ENCODE measurements at places on chromosomes 1 and 21.
A peak's percentile ranks its signal among the peaks of the same experiment; 100 is the strongest.

DNA sequence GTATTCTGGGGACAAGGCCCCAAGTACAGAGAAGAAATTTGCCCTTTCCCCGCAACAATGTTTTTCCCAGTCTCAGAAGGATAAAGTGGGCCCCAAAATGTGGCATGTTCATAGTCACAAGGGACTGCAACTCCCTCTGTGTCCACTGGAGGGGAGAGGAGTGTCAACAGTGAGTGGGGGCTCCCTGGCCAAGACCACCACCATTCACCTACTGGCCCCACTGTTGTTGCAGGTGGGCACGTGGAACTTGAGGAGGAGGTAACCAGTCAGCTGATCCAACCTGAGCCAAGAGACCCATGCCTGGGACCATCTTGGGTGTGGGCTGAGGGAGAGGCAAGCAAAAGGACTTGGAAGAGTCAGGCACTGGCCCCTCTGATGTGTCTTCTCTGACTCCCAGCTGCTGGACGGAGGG lies 777 bp downstream of the NUDT17 start:
- DNase-seq: peak; percentile 24

- no peak for DNase-seq
Measured at GRCh38 chr1:12049616-12050015, 13.5 kb upstream of the TNFRSF8 start.

GRCh38 chr1:104718752-104719151 lies 969.1 kb downstream of the AMY1C start:
- no peak for DNase-seq

DNA sequence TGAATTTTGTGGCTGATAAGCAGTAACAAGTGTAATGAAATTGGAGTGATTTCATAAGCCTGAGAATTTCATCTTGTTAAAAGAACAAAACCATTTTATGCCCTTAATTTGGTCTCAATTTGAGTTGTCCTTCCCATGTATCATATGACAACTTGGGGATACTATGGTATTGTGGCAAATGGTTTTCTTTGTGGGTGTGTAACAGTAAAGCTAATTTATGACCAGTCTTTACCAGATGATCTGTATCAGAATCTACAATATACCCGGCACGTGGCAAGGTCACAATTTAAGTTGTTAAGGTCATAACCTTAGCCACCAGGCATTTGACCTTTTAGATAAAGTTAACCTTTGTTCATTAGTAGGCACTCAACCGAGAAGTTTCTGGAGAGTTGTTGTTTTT lies 9.1 kb downstream of the NFIA start:
- no peak for DNase-seq

DNA sequence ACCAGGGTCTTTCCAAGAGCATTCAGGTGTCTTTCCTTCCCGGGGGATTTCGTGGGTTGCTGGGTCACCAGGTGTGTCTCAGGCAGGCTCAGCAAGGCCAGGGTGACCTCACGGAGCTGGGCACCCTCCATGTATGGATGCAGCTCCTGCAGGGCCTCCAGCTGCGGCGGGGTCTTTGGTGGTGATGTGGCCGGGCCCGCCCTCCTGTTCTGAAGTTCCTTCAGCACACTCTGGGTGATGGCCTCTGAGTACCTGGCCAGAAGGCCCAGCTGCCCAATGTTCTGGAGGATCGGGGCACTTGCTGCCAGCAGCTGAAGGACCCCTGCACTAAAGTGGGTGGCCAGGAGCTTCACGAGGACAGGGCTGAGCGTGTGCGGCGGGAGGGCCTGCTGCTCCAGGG lies 45.5 kb downstream of the URB1 start:
- DNase-seq: no peak

GRCh38 chr1:207334337-207334736 lies 12.9 kb downstream of the CD55 start:
- no peak for DNase-seq

DNA sequence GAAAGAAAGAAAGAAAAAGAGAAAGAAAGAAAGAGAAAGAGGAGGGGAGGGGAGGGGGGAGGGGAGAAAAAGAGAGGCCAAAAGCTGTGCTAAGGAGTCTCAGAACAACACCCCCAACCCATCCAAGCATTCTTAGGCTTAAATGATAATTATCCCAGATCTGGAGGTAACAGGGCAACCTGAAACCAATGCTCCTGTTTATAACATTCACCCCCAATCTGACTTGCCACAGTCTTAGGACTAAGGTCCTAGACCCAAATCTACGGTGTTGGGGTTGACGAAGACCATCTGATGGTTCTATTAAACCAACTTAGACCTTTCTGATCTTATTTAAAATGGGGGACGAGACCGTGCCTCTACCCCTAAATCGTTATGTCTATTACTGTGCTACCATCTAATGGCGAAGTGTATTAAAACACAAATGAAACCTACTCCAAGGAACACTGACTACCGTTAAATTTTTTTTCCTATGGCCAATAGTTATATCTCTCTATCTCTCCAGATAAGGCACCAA lies 119.3 kb upstream of the CDC42BPA start:
- no peak for DNase-seq

GRCh38 chr21:25788677-25789076 lies 53.9 kb downstream of the GABPA start:
- no peak for DNase-seq

DNA sequence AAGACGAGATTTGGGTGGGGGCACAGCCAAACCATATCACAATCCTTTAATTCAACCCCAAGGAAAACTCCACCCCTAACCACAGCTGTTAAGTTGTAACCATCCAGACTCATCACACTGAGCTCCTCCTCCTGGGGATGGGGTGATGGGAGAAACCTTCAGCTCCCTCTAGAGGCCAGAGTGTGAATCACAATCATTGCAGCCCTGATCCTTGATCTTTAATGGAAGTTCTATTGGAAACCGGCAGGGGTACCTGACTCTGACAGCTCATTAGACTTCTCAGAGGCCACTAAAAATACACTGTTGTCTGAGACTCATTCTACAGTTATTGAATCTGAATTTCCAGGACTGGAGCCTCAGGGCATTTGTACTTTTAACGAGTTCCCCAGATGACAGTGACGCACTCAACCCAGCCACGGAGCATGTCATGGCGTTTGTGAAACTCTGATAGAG lies 127.2 kb downstream of the IGSF21 start:
- no peak for DNase-seq

GRCh38 chr21:40445349-40445921 lies 401.5 kb downstream of the DSCAM start:
- DNase-seq: no peak

DNA sequence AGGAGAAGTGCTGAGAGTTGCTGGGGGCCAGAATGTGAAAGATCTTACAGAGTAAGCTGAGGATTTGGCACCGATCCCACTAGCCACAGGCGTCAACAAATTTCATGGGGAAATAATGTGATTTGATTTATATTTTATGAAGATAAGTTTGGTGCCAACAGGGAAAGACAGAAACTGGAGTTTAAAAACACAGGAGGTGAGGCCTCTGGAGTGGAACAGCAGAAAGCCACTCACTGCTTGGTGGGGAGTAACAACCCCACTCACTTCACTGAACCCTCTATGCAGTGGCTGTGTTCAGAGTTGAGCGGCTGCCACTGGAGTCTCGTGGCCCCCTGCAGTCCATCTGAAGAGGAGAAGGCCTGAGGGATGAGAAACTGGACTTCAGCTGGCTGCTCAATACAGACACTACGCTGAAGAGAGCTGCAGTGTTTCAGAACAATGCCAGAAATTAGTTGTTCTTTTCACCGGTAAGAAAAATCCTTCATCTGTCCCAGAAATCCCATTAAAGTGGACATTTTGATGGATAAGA lies 48.0 kb upstream of the RXRG start:
- no peak for DNase-seq

DNA sequence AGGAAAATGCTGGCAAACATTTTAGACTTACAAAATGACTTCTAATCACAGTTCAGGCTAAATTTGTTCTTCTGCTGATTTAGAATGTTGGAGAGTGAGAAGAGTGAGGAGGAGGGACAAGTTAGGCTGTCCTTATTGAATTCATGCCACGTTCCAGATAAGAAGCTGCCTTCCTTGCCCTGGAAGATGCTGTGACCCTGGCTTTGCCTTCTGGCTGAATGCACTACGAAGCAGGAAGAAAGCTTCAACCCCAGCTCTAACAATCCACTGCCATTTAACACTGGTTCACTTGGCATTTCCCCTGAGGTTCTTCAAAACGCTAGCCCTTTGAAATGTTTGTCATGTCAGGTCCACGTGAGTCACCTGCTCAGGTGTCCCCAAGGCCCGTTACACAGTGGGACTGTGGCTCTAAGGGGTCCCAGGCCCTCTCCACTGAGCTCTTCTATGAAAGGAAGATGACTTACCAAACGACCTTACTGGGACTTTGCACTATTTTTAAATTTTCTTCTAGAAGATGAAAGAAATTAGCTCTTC lies 30.0 kb upstream of the LRRC8C start:
- no peak for DNase-seq

GRCh38 chr1:198601936-198602889 lies 36.6 kb upstream of the PTPRC start:
- DNase-seq: no peak
